SK-MEL-5 (cell line): ENCODE measurements at places on chromosomes 6 and 20.
A peak's percentile ranks its signal among the peaks of the same experiment; 100 is the strongest.

DNA sequence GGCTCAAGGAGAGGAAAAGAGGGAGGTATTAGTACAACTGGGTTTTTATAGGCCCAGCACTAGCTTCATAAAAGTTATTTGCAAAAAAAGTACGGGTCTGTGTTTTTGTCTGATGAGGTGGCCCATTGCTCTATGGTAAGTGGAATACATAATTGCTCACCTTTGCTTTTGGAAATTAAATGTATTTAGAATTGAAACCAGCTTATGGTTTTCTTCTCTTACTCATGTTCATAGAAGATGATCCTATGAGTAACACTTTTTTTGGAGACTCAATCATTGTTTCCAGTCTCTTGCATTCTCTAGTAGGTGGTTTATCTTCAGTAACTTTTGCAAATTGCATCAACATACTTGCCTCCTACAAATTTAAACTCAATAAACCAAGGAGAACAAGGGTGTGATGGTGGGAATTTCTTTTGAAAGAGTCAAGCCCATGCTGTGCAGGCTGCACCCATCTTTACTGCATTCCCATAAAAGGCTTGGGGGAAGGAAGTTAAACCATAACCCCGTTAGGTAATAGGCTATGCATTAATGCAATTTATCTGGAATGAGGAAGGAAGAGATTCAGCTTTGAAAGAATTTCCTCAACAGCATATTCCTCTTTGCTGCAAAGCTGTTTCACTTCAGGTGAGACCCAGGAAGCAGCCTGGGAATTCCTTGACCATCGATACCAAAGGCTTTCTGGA, 48.5 kb upstream of the EDN1 start:
- no peak for DNase-seq

- DNase-seq, result no peak
These were observed 63.4 kb downstream of the LRRC1 start for GRCh38 chr6:53858196-53858595.

DNA sequence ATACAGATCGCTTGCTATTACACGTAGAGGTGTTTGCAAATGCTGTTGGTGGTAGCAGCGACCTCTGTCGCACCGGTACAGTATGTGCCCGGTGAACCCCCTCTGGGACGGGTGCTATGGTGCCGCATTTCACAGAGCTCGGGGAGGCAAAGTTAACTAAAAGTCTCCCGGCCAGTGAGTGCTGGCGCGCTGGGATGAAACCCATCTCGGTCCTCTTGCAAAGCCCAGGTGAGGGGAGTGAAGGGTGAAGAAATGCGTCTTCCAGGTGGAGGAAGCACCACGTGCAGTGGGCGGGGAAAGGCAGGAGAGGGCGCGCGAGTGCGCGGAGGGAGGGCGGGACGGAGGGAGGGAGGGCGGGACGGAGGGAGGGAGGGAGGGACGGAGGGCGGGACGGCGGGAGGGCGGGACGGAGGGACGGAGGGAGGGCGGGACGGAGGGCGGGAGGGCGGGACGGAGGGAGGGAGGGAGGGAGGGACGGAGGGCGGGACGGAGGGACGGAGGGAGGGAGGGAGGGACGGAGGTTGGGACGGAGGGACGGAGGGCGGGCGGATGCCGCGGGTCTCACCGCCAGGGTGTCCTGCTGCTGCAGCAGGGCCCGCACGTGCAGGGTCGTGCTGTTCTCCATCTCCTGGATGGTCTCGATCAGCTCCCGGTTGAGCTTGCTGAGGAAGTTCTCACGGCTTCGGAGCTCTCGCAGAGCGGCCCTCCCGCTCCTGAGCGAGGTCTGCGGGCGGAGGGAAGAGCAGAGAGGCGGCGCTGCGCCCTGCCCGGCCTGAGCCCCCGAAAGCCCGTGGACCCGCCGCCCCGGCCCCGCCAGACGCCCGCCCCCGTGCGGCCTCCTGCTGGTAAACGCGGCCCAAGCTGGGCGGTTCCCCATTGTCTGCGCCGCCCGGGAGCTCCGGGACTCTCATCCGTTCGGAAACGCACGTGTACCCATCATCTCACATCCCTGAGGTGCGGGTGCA, 11.7 kb downstream of the C20orf96 start:
- DNase-seq, result no peak

DNA sequence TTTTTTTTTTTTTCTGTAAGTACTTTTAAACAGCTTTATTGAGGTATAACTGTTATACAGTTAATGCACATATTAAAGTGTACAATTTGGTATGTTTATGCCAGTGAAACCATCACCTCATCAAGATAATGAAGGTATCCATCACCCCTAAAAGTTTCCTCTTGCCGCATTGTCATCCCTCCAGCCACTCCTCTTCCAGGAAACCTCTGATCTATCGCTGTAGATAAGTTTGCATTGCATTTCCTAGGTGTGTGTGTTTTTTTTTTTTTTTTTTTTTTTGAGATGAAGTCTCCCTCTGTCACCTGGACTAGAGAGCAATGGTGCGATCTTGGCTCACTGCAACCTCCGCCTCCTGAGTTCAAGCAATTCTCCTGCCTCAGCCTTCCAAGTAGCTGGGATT, 3.1 kb downstream of the SLX4IP start:
- DNase-seq, result no peak

DNA sequence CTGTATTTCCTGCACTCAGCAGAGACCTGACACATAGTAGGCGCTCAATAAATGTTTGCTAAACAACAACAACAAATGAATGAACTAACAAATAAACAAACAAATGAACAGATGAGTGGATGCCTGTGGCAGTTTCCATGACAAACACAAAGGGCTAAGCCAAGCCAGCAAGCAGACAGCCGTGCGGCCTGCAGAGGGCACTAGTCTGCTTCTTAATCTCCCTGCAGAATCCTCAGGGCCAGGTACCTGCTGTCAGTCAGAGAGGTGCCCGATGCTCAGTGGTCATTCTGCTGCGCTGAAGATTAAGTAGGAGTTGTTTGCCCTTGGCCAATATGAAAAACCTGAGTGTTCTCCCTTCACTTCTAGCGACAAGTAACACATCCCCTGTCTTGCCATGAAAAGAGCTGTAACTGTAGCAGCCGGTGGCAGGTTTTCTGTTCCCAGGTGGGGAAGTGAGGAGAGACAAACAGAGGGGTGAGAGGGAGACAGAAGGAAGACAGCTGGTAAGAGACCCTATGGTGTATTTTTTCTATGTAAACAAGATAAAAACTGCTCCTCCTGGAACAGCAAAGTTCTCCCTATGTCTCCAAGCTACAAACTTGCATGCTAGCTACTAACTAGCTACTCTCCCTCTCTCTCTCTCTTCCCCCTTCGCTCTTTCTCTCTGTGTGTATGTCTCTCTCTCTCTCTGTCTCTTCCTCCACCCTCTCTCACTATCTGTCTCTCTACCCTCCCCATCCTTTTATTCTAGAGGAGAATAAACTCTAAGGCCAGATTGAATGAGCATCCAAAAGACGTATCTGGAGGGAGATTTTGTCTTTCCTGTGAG, at the start of gene MC3R:
Gene MC3R, plus strand, starts transcription at position 779 of the 829 bp plus-strand sequence. CDS start 112 bp downstream, outside the sequence.
- DNase-seq, result peak; percentile 76
